ENCODE measurements at places on chromosomes 7 and 10.

DNA sequence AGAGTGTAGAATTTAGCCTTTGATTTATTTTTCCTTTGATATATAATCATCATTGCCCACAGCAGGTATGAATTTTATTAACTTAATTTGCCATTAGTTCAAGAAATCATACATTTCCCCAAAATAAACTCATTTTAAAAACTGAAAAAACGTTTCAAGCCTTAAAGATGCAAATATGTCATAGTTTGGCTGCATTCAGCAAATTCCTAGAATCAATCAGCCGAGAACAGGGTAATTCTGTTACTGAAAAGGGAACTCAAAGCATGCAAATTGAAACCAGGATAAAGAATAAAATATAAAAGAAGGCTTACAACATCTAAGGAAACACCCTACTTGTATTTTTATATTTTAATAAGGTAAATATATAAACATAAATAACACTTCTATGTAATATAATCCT lies 233.8 kb upstream of the PRKCQ start:
- DNase-seq, result no peak

DNA sequence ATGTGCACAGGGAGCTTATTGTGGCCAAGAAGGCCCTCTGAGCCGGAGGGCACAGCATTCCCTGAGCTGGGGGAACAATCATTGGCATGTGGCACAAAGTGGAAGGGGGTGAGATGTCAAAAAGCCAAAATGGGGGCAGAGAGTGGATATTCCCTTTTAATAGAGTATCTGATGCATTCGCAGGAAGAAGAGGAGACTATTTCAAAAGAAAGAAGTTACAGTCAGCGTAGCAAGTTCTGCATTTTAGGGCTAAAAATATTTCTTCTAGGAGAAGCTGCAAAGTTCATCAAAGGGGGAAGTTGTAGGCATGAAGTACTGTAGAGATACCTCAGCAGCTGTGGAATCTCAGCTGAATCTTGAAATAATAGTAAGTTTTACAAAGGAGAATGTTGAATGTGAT lies 136.0 kb upstream of the WDR11 start:
- no peak for DNase-seq

- DNase-seq, result no peak
Measured at GRCh38 chr10:113309791-113310190, 243.1 kb upstream of the HABP2 start.

DNA sequence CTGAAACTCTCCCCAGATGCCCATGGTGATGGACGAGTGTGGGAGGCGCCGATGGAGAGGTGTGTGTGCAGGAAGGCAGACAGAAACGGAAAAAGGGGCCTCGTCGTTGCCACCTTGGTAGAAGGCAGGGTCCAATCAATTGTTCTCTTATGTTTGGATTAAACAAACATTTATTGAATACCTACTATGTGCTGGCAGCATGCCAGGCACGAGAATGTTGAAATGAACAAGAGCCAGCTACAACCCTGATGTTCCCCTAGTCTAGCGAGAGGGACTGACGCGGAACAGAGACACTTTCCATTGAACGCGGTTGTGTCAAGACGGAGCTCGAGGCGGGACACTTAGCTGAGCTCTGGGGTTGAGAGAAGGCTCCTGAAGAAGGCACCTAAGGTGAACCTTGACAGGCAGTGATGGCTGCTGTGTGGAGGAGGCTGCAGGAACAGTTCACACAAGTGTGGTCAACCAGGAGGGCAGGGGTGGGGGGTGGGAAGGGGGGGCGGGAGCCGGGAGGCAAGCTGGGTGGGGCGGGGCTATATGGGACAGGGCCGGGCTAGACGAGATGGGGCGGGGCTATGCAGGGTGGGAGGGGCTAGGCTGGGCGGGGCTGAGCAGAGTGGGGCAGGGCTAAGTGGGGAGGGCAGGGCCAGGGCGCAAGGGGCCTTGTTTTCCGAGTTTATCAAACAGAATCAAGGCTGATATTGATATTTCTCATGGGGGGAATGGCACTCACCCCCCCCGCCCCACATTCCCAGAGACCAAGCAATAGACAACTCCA lies 181.0 kb downstream of the GATA3 start:
- no peak for DNase-seq

GRCh38 chr10:121608469-121609190 lies 10.4 kb upstream of the FGFR2 start:
- no peak for DNase-seq

- no peak for DNase-seq
Measured at GRCh38 chr10:118682533-118682932, 72.2 kb downstream of the CACUL1 start.

GRCh38 chr7:102188746-102189145 lies 97.9 kb upstream of the SH2B2 start:
- DNase-seq, result no peak
